ENCODE measurements at places on chromosomes 3 and 15. TPM values are rescaled to one million over a fixed set of nuclear protein-coding genes. Genes with fewer than 3 reads are reported as not detected.
A peak's percentile ranks its signal among the peaks of the same experiment; 100 is the strongest.

GRCh38 chr3:125161607-125162219, 50.8 kb downstream of the SLC12A8 start:
- H3K4me3 ChIP-seq, result no peak overlapping the region
- no peak overlapping the region for H3K27ac ChIP-seq
- H3K36me3 ChIP-seq, result no peaks in the 10 kb centered on the region
- no peaks in the 10 kb centered on the region for H3K4me1 ChIP-seq

GRCh38 chr3:2771193-2771592, 339.0 kb downstream of the IL5RA start:
- no peak overlapping the region for H3K4me3 ChIP-seq
- DNase-seq, result no peak
- H3K36me3 ChIP-seq, result no peaks in the 10 kb centered on the region
- no peaks in the 10 kb centered on the region for H3K4me1 ChIP-seq
- no peak overlapping the region for H3K27ac ChIP-seq
- H3K27me3 ChIP-seq, result no peaks in the 10 kb centered on the region

DNA sequence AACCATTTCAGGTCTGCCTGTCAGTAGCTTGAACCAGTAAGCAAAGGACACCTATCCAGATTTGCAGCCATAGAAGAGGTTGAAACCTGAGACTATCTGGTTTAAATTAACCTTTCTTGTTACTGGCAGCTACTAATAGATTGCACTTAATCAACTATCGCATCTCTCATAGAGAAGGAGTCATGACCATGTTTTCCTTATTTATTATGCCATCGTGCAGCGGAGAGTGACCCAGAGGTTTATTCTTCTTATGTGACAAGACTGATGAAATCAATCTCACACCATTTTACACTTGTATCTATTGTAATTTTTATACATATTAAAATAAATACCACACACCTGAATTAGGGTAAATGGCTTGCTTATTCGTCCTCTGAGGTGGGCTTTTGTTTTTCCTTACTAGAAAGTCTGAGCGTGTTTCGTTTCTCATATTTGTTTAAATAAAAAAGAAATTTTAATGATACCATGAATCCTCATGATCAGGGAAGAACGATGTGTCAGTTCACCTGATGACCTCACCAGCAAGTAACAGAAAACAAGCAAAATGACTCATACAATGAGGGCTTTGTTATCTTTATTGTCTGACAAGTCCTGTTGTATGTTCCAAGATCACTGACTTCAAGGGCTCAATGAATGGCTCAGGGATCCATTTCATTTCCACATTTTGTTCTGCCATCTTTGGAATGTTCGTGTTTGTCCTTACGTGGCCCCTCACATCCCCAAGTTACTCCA, 379.5 kb upstream of the DPH6 start:
- no peaks in the 10 kb centered on the region for H3K36me3 ChIP-seq
- H3K4me3 ChIP-seq, result no peak overlapping the region
- H3K27ac ChIP-seq, result no peak overlapping the region
- DNase-seq, result no peak
- no peaks in the 10 kb centered on the region for H3K27me3 ChIP-seq

- no peak overlapping the region for H3K27ac ChIP-seq
- DNase-seq, result no peak
- H3K36me3 ChIP-seq, result no peaks in the 10 kb centered on the region
- no peak overlapping the region for H3K4me3 ChIP-seq
- H3K27me3 ChIP-seq, result no peaks in the 10 kb centered on the region
- H3K4me1 ChIP-seq, result no peaks in the 10 kb centered on the region
These were observed 213.3 kb upstream of the THRB start for GRCh38 chr3:24707936-24708335.

DNA sequence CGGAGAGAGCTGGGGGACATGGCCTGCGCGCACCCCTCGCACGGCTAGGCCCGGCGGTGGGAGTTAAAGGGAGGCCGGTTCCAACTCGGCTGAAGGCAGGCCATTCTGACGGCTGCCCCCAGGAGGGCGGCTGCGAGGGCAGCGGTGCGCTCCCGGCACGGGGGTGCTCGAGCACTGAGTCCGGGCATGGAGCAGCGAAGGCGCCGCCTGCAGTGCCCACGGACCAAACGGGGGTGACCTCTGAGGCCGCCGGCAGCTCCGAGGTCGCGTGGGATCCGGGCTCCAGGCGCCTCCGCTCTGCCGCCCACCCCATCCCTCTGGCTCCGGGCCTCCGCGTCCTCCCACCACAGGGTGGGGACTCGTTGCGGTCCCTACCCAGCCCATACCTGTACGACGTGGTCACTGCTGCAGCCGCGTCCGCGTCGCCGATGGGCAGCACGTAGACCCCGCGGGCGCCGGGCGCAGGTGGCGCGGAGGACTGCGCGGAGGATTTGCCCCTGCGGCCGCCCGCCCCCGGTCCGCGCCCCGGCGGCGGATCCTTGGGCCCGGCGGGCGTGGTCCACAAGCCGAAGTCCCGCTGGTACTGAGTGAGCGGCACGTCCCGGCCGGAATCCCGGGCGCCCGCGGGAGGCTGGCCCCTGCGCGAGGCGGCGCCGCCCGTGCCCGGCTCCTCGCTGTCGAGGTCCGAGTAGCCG, 469 bp downstream of the MAP6D1 start:
- no peaks in the 10 kb centered on the region for H3K36me3 ChIP-seq
- H3K27me3 ChIP-seq, result no peaks in the 10 kb centered on the region
- no peak for DNase-seq
- H3K4me1 ChIP-seq, result no peaks in the 10 kb centered on the region
- H3K4me3 ChIP-seq, result peak overlapping the region; percentile 52
- peak overlapping the region; percentile 61 for H3K27ac ChIP-seq

DNA sequence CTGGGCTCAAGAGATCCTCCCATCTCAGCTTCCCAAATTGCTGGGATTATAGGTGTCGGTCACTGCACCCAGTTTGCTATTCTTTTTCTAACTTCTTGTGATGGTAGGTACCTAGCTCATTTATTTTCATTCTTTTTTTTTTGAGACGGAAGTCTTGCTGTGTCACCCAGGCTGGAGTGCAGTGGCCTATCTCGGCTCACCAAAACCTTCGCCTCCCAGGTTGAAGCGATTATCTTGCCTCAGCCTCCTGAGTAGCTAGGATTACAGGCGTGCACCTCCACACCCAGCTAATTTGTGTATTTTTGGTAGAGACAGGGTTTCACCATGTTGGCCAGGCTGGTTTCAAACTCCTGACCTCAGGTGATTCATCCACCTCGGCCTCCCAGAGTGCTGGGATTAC, 30.1 kb upstream of the RAD51 start:
- H3K36me3 ChIP-seq, result no peaks in the 10 kb centered on the region
- H3K27me3 ChIP-seq, result no peaks in the 10 kb centered on the region
- no peaks in the 10 kb centered on the region for H3K4me1 ChIP-seq
- H3K4me3 ChIP-seq, result no peak overlapping the region
- H3K27ac ChIP-seq, result no peak overlapping the region
- no peak for DNase-seq

- no peak overlapping the region for H3K27ac ChIP-seq
- no peaks in the 10 kb centered on the region for H3K36me3 ChIP-seq
- H3K4me1 ChIP-seq, result peaks cover 5% of the 10 kb centered on the region
- H3K27me3 ChIP-seq, result peaks cover 5% of the 10 kb centered on the region
- no peak overlapping the region for H3K4me3 ChIP-seq
These were observed 24.0 kb upstream of the CHCHD6 start for GRCh38 chr3:126679831-126680666.

GRCh38 chr3:124967964-124968363, 33.4 kb upstream of the MUC13 start:
- DNase-seq, result no peak
- no peak overlapping the region for H3K27ac ChIP-seq
- H3K27me3 ChIP-seq, result no peaks in the 10 kb centered on the region
- no peak overlapping the region for H3K4me3 ChIP-seq
- H3K36me3 ChIP-seq, result no peaks in the 10 kb centered on the region

DNA sequence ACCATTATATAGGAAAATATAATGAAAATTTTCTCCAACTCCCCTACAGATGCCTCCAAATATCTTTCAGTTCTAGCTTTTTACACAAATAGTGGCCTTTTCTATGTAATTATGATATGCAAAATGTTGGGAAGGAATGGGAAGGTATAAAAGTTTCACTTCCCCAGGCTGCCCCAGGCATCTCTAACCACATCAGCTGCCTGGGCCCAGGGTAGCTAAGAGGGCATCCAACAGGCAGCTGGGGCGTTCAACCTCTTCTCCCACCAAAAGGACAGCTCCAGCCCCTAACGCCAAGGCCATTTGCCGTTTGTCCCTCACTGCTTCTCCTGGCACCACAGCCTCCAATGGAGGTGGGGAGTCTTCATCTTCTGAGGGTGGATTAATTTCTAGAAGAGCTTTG, 188.1 kb upstream of the TSC22D2 start:
- H3K27ac ChIP-seq, result no peak overlapping the region
- H3K4me1 ChIP-seq, result no peaks in the 10 kb centered on the region
- H3K4me3 ChIP-seq, result no peak overlapping the region

DNA sequence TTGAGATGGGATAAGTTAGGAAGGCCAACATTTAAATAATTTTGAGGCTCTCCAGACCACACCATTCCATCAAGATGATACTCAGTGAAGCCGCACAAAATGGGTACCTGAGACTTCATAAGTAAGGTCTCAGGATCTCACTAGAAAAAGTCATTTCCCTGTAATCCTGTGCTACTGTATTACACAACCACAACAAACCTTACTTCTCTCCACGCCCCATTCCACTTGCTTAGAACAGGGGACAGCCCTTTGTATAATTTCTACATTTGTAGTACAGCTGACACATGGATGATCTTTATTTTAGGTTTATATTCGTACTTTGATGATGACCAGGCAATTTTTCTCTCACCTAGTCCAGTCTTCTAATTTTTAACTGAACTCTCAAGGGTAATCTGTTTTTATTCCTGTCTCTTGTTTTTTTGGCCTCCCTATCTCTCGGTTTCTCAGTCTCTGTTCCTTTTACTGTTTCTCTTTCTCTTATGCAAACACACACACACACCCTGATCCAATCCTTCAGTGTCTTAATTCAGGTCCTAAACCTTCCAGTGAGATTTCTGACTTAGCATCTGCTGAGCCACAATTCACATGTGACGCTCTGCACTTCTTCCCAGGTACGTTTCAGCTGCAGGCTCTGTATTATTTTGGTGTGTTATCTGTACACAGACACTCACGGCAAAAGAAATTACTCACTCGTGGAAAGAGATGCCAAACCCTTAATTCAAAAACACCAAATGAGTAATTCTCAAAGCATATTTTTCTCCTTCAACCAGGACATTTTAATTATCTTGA, 223.2 kb upstream of the THBS1 start:
- peaks cover 11% of the 10 kb centered on the region for H3K4me1 ChIP-seq
- H3K27me3 ChIP-seq, result no peaks in the 10 kb centered on the region
- H3K4me3 ChIP-seq, result no peak overlapping the region
- no peak overlapping the region for H3K27ac ChIP-seq
- DNase-seq, result no peak

- no peaks in the 10 kb centered on the region for H3K36me3 ChIP-seq
- H3K27ac ChIP-seq, result no peak overlapping the region
- H3K4me1 ChIP-seq, result no peaks in the 10 kb centered on the region
- no peaks in the 10 kb centered on the region for H3K27me3 ChIP-seq
- no peak overlapping the region for H3K4me3 ChIP-seq
These were observed 101.0 kb upstream of the IGSF10 start for GRCh38 chr3:151561878-151562277.

DNA sequence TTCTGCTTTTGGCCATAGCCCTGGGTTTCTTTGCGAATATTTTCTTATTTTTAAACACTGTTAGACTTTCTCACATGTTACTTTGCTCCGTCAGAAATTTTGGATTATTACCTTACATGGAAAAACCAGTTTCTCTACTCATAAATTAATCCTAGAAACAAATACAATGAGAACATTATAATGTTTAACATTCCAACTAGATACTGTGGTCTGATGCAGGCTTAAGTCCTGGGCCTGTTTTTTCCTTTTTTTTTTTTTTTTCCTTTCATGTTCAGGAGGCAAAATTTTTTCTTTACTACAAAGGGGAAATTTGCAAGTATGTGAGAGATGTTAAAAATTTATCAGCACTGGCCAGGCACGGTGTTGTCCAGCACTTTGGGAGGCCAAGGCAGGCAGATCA, 28.9 kb downstream of the POPDC2 start:
- no peaks in the 10 kb centered on the region for H3K4me1 ChIP-seq
- no peak overlapping the region for H3K27ac ChIP-seq
- H3K4me3 ChIP-seq, result no peak overlapping the region
- DNase-seq, result no peak
- no peaks in the 10 kb centered on the region for H3K27me3 ChIP-seq

DNA sequence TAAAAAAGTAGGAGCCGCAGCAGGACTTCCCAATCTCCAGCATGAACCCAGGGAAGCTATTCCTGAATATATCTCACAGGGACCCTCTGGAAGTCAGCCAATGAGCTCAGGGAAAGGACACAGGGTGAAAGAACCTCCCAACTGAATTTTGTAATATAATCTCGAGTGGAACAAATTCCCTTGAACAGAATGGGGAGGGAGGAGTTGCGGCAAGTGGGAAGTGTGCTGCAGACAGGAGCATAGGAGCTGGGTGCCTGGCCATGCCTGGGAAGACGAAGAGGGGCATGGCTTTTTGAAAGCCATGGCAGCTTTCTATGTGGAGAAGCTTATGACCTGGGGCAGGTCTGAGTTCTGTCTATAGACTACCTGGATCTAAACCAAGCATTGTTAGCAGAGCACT, 98.4 kb downstream of the CBLB start:
- H3K4me3 ChIP-seq, result no peak overlapping the region
- H3K27ac ChIP-seq, result no peak overlapping the region
- DNase-seq, result no peak
- H3K27me3 ChIP-seq, result no peaks in the 10 kb centered on the region
- no peaks in the 10 kb centered on the region for H3K36me3 ChIP-seq
- no peaks in the 10 kb centered on the region for H3K4me1 ChIP-seq

DNA sequence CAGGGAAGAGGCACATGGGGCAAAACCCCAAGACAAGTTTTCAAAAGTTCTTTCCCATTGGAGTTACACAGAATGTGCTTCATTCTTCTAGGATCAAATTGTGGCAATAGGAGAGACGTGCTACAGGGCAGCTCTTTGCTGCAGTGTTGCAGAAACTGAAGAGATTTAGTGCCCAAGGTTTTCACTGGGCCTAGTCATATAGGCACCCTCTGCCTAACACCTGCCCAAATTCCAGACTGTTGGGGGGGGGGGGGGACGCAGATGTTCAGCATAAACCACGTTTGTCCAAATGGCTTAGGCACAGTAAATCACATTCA, 346.8 kb upstream of the ZNF717 start:
- no peak overlapping the region for H3K4me3 ChIP-seq
- no peaks in the 10 kb centered on the region for H3K27me3 ChIP-seq
- H3K4me1 ChIP-seq, result no peaks in the 10 kb centered on the region
- DNase-seq, result no peak

DNA sequence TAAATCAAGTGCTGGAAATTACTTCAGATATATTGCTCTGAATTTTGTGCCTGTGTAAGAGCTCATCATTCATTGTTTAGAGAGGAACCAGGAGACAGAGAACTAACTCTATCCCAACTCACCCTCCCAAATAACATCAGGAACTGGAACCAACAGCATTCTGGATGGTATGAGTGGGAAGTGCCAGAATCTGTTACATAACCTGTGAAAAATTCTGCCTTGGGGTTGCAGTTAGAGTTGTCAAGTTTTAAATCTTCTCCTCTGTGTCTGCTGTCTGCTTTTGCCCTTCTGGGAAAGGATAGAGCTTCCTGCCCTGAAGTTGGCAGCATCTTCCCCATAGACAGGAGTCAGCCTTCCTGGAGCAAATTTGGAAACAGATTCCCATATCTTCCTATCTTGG, 41.2 kb downstream of the TIMP4 start:
- H3K36me3 ChIP-seq, result no peaks in the 10 kb centered on the region
- H3K4me3 ChIP-seq, result no peak overlapping the region
- H3K27ac ChIP-seq, result no peak overlapping the region

CHRNB4 gene
- total RNA-seq, result not detected

ERC2 gene
- total RNA-seq, result 2.7 TPM

CCDC80 gene
- 18.4 TPM for total RNA-seq

POLG gene
- 54.3 TPM for total RNA-seq

SAMD7 gene
- 1.5 TPM for total RNA-seq

CA12 gene
- total RNA-seq, result 9.5 TPM
